ENCODE measurements at places on chromosomes 7 and 10.

GRCh38 chr7:141039376-141039775, 24.6 kb upstream of the MRPS33 start:
- no peak for DNase-seq

DNA sequence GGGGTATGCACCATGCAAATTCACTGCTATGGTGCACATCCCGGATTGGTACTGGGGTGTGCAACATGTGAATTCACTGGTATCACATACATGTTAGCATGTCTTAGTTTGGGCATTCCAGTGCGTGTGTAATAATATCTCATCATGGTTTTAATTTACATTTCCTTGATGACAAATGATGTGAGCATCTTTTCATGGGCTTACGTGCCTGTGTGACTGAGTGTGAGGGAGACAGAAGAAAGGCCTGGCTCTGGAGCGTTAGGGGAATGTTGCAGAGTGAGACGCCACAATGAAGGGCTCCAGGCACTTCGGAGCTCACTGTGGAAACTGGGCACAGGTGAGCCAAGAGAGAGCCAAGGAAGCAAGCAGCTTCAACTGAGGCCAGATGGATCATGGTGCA, 162.6 kb downstream of the UBE2H start:
- DNase-seq, result no peak

DNA sequence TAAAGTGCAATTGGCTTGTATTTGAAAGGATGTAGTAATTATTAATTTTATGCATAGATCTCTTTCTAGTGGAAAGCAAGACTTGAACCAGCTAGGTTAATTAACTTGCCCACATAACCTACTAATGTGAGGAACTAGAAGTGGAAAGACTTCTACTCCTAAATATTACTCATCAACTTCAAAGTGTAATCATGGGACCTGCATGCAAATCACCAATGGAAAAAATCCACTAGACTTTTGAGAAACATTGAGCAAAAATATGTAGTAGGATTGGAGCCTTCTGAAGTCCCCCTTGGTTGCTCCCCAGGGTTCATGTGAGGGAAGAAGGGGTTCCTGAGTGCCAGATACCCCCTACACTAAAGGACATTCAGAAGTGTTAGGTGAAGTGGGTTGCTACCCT, 240.2 kb downstream of the PTEN start:
- no peak for DNase-seq

- DNase-seq, result no peak
Observed at GRCh38 chr7:34840176-34840785, 182.3 kb downstream of the NPSR1 start.

DNA sequence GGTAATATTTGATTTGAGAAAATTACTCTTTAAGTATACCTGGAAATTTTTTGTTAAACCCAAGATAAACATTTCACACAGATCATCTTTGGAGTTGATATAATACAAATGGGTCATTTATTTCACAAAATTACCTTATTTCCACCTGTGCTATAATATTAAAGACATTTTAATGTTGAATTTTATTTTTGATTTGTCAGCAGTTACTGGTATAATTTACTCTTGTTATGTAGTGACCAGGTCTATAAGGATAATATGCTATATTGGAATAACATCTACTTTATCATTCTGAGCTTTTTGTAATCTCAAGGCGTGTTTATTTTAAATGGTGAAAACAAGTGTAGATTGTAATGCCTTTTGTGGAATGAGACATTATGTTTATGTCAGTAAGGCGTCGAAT, 26.6 kb downstream of the PRKAR2B start:
- DNase-seq, result no peak

- DNase-seq, result no peak
Observed at GRCh38 chr7:98970016-98970615, 91.8 kb downstream of the TRRAP start.

GRCh38 chr10:123926401-123927264, 35.0 kb upstream of the CPXM2 start:
- no peak for DNase-seq

GRCh38 chr7:601595-602340, 82.1 kb upstream of the PDGFA start:
- DNase-seq, result no peak

DNA sequence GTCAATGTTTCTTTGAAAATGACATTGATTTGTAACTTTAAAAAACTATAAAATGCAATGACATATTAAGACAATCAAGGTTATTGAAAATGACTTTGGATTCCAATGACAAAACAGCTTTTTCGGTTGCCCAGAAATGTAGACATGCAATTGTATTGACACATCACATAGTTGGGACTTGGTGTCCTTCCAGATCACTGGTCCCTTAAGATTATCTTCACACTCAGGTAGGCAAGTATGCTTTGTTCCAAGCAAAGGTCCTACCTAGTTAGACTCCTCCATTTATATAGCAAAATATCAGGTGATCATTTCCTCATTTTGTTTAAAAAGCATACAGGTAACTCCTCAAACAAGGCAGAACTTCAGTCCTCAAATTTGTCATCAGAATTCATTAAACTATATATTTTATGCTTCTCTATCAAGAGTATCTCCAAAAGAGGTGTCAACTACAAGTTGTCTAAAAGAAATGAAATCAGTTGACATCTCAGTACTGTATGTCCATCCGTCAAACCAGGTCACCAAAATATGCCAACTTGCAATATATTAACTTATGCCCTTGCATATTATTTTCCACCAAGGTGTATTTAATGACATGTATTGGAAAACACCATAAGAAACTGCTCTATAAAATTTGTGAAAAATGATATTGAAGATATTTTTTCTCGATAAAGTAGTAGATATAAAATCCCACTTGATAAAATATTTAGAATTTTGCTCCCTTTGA, 64.6 kb downstream of the TSPAN12 start:
- DNase-seq, result no peak

DNA sequence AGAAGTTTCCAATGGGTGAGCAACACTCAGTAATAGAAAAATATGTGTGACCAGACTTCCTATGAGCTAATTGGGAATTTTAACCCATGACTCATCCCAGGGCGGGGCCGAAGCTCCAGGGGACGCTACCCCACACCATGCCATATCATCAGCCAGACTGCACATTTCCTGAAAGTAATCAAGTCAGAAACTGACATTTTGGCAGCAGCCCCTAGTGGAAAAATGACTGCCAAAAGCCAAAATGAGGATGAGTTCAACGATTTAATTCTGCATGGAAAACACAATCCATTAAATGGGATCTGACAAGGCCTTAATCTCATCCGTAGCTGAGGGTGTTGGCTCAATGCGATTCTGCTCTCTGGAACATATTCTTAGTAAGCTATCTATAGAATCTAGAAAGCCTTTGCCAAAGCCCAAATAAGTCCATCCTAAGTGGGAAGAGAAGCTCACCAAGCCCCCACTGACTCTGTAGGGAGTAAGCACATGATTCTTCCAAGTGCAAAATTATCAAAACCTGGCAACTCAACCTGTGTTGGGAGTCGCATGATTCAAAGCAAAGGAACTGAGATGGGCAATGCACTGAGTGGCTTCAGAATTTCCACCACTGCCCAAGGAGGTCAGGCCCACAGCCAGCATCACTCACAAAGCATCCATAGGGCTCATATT, 93.1 kb upstream of the PDE1C start:
- no peak for DNase-seq

All from DMS153 (cell line).